ENCODE measurements at places on chromosomes 2 and 18.

DNA sequence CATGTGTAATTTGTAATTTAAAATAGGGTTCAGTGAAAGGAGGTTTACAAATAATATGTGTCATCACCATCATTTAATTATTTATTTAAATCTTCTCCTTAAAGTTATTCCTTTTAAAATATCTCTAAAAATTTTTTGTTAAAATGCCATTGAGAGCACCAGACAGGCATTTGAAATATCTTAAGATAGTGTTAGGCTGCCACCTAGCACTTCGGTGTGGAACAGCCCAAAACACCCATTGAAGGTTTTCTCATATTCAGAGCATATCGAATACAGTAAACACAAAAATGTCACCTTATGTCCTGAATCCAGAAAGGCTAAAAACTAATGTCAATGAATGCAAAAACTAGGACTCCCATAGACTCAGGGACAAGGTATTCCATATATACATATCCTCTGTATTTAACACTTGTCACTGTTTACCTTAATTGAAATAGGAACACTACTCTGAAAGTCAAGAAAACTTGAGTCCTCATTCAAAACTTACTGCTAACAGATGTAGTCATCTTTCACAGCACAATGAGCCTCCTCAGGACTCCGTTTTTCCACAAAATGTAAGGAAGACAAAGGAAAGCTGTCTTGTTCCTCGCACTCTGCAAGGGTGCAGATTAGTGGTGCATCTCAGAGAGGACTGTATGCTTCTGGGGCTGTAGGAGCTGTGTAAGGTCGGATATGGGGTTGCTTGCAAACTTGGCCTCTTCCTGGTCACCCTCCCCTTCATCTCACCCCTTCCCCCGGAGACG, 329.5 kb downstream of the PAX3 start:
- peak; percentile 41 for DNase-seq

- DNase-seq = no peak
These were observed 2.5 kb upstream of the PDCL3 start for GRCh38 chr2:100560216-100560830.

DNA sequence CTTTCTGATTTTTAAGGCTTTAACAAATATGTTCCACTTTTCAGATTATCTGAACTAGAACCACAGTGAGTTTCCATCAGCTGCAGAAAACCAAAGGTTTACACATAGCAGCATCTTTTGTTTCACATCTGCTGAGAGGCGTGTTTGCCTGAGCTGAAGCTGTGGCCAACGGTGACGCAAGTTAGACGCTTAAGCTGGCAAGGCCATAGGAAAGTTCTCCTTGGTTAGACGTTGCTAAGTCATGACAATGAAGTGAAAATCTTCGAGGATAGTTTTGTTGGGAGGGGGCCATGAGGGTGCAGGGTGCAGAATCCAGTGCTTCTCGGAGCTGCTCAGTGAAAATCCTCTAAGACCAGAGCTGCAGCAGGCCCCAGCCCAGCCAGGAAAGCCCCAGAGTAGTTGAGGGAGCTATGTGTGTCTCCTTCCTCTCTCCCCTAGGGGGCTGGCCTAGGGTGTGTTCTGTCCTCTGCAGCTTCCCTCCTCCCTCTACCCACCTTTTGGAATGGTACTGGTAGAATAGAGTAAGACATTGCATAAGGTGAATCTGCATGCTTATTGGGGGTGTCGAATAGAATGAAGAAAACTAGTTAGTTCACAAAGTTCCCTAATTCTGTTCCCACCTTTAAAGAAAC, 105.4 kb downstream of the FHOD3 start:
- DNase-seq = peak; percentile 33

DNA sequence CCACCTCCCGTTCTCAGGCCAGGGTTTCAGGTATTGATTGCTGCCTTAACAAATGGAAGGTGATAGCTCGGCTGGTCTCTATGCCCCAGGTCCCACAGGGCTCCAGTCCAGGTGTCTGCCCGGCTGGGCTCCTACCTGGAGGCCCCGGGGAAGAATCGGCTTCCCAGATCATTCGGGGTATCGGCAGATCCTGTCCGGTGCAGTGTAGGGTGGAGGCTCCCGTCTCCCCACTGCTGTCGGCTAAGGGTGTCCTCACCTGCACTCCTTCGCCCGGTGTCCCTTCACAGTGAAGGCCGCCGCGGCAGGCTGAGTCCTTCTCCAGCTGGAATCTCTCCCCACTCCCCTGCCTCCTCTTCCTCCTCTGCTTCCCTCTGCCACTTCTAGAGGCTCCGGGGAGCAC, 573.9 kb upstream of the SALL3 start:
- no peak for DNase-seq

DNA sequence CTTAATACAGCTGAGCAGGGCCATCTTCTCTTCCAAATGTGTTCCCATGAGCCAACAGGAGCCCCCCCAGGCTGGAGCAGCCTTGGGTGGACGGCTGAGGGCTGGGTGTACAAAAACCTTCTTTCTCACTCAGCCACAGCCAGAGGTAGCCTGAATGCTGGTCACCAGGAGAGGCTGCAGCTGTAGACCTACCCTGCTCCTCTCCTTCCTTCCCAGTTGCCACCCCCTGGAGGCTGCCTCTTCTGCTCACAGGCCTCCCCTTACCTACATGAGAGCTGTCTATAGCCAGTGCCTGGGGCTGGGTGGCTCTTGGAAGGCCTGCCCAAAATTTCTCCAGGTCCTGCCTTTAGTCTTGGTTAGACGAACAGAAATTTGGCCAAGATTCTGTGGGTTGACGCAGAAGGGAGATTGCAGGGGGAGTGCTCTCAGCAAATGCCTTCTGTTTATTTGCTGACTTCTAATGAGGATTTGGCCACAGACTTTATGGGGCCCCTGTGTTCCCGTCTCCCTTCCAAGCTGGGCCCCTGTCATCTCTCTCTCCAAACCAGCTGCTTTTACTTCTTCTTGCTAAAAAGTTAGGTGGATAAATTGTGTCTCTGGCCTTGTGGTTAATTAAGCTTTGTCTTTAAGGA, 18.3 kb downstream of the CELF4 start:
- no peak for DNase-seq

GRCh38 chr2:310994-311393, 23.1 kb upstream of the ALKAL2 start:
- DNase-seq = no peak

- DNase-seq = peak; percentile 27
These were observed 178.7 kb downstream of the CLIP4 start for GRCh38 chr2:29293830-29294438.

GRCh38 chr18:59423259-59423658, 64.2 kb upstream of the LMAN1 start:
- DNase-seq = no peak

- DNase-seq = no peak
These were observed 165.9 kb downstream of the DYSF start for GRCh38 chr2:71619230-71619741.
